ENCODE measurements at places on chromosomes 4 and X.
A peak's percentile ranks its signal among the peaks of the same experiment; 100 is the strongest.

- no peak for DNase-seq
Measured at GRCh38 chr4:183602557-183603027, 56.4 kb downstream of the RWDD4 start.

GRCh38 chrX:66009231-66009845 lies 30.5 kb downstream of the VSIG4 start:
- DNase-seq: no peak

DNA sequence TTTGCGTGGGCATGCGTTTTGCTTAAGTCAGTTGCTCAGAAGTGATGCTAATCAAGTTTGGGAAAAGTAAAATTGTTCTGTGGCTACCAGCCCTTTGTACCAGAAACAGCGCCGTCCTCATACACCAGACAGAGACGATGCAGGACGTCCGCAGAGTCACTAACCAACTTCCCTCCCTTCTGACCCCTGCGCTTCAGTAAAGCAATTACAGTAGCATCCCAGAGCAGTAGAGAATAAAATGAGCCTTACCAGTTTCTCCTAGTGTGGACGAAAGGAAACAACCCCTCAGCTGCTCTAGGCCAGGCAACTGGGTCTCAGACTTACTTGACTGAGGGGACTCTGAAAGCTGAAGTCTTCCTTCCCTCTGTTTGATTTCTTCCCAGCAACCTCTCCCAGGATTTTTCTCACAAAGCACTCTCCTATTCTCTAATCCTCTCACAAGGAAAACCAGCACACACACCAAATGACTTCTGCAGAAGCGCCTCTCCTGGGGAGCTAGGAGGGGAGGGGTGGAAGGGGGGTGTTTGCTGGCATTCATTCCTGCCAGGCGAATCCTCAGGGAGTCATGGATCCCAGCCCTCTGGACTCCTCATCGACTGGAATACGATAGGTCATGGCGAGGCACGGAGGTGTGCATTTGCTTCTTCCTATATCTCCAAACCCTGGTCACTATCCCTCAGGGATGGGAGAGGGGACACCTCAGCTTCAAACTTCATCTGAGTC lies 56.0 kb upstream of the MID1 start:
- DNase-seq: no peak

DNA sequence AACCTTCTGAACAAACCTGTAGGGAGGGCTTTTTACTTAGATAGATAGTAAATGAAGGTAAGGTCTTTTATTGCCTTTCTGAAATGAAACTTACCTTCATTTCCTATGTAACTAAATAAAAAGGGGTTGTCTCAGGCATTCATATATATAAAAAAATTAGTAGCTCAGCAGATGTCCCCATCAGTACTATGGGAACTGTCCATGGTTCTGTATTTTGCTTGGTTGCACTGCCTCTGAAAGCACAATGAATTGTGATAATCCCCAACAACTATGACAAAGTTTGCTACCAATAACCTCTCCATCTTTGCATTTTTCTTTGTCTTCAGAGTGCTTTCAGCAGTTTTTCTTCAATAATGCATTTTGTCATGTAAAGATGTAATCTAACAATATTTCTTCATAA lies 222.4 kb downstream of the SLIT2 start:
- DNase-seq: no peak

- no peak for DNase-seq
Measured at GRCh38 chr4:6126971-6127745, 73.2 kb downstream of the JAKMIP1 start.

GRCh38 chrX:48491809-48492208 lies 15.8 kb downstream of the FTSJ1 start:
- DNase-seq: no peak

GRCh38 chrX:17566740-17567139 lies 170.6 kb upstream of the SCML1 start:
- DNase-seq: no peak

DNA sequence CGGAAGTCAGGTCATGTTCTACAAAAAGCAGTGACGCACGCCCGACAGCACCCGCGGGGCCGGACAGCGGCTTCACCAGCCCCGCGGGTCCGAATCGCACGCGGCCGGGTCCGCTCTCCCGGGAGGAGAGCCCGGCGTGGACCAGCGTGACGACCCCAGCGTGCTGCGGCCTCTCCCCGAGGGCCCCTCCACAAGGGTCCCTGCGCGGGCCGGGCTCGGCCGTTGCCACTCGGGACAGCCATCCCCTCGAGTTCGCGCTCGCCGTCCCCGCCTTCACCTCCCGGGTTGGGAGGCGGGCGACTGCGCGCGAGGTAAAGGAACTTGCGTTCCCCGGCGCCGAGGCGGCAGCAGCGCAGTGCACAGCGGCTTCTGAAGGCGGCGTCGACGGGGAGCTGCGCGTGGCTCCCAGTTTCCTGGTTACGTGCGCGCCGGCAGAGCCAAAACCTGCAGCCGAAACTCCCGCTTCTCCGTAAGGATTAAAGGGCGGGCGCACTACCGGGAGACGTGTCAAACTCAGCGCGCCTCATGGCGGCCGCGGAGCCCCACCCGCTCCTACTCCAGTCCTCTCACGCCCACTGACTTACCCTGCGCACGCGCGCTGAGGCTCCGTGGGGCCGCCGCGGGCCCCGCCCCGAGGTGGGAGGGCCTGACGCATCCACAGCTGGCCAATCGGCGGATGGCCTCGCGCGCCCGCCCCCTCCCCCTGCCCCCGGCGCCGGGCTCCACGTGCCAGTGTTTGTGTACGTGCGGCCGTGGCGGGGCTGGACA lies 416 bp upstream of the LRP2BP start:
- peak; percentile 98 for DNase-seq

DNA sequence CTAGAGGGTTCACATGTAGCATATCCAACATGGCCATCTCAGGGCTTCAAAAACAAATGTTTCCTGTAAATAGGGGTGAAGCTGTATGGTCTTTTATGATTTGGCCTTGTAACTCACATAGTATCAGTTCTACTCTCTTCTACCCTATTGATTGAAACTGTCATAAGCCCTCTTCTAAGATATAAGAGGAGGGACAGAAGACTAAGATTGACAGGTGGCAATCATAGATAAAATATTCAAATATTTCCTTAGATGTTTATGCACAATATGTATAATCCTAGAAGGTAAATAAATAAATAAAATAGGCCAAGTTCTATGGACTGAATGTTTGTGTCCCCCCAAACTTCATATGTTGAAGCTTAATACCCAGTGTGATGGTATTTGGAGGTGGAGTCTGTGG lies 6.9 kb upstream of the BEX3 start:
- no peak for DNase-seq

- DNase-seq: no peak
Measured at GRCh38 chr4:118753685-118754084, 68.5 kb downstream of the METTL14 start.

DNA sequence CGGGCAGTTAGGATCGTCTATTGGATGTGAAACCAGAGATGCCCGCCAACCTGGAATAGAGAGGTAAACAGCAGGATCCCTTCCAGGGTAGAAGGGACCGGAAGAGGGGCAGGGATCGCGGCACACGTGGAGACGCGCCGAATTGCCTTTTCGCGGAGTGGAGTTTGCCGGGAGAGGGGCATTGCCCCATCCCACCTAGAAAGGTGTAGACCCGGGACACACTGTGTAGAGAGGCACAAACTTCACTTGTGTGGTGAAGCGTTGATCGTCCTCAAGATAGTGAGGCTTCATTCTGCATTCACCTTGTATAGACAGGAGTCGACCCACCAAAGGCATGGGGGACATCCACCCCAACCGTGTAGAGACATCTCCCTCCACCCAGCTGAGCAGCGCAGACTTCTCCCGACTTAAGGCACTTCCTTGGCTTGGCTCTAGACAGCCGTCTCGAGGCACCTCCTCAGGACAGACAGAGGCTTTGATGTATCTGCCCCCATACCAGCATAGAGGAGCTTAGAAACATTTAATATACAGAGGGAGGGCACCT lies 410 bp downstream of the GNL3L start:
- DNase-seq: no peak

- DNase-seq: no peak
Measured at GRCh38 chr4:68451246-68452211, 4.3 kb downstream of the TMPRSS11E start.

GRCh38 chr4:68797618-68798017 lies 18.2 kb upstream of the UGT2B10 start:
- no peak for DNase-seq

DNA sequence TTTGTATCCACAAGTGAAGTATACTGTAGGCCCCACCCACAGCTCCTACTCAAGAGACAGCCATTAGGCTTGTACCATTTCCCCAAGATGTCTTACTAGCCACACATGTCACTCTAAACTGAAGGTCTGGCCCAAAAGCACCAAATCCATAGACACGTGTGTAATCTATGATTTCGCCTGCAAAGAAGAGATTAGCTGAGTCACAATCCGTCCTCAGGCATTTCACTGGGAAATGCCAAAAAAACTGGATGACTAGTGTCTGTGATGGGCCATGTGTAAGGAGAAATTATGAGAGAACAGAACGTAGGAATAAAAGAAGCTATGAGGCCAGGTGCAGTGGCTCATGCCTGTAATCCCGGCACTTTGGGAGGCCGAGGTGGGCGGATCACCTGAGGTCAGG lies 21.9 kb upstream of the RP2 start:
- DNase-seq: no peak

- no peak for DNase-seq
Measured at GRCh38 chrX:16258882-16259281, 91.6 kb downstream of the MAGEB17 start.

- no peak for DNase-seq
Measured at GRCh38 chr4:89834486-89835209, 2.3 kb downstream of the SNCA start.

DNA sequence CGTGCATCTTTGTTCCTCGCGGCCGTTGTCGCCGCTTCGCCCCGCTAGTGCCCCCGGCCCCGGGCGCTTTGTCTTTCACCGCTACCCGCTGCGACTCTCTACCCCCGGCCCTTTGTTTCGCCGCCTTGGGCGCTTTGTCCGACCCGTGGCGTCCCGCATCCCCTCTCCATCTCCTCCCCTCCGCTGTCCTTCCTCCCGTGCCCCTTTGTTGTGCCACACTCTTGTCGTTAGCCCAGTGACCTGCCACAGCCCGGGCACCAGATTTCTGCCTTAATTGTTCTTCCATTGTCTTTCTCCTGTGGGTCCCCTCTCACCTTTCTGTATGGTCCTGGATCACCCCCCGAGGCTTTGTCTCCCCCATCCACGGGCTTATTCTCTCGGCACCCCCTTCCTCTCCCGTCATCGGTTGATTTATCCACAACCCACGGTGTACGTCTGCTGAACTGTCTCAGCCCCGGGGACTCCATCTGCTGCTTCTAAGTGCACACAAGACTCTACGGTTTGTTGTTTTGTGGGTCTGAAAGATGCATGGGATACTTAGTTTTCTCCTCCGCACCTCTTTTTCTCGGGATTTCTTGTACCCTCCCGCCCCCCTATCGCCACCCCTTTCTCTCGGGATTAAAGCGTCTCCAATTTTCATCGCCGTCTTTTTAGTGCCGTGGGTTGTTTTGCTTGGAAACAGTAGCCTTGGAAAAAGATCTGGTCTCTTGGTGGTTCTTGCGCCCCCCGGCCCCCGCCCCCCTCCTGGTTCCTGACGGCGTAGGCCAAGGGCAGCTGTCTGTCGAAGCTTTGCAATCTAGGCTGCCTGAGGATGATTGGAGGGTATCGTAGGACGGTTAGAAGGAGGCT lies 783 bp downstream of the RBPJ start:
- DNase-seq: peak; percentile 10

- DNase-seq: no peak
Measured at GRCh38 chr4:109083911-109084310, 218.5 kb downstream of the COL25A1 start.

DNA sequence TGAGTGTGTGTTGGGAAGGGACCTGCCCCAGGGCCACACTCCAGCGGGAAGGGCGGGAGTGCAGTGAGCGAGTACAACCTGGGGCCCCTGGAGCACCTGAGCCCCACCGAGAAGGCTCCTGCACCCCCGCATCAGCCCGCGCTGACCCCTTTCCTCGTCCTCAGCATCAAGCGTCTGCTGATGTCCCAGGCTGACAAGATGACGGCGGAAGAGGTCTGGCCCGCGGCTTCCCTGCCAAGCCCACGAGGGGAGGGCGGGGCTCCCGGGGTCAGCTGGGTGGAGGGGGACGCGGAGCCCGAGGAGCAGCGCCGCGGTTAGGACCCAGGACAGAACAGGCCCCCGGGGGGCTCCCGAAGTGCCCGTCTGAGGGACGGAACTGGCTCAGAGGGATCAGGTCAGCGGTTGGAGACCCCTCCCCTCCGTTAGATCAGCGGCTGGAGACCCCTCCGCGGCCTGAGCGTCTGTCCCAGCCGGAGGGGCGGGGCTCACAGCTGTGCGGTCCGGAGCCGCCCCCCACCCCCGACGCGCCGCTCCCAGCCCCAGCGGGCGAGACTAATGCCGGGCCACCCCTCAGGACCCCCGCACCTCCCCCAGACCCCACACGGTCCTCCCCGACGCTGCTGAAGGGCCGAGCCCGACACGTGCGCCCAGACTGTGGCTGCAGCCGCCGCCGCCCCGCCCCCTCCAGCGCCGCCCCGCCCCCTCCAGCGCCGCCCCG lies 6.7 kb downstream of the MYL5 start:
- no peak for DNase-seq

DNA sequence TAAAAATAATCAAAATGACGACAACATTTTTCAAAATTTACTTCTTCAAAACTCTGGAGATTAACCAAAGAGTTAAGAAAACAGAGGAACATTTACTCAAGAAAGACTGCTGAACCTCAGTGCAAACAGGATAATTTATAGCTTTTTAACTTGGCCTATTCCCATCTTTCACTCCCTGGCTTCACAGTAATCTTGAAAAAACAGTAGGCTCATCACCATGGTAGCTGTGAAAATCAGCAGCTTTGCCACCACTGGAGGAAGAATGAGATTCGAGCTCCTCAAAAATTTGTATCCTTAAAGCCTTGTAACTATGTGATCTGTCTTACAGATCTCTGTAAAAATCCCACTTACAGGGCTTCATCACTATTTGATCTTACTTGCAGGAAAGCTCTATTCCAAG lies 447.7 kb upstream of the CTSO start:
- DNase-seq: no peak

GRCh38 chr4:7857238-7857701 lies 82.4 kb downstream of the AFAP1 start:
- no peak for DNase-seq

DNA sequence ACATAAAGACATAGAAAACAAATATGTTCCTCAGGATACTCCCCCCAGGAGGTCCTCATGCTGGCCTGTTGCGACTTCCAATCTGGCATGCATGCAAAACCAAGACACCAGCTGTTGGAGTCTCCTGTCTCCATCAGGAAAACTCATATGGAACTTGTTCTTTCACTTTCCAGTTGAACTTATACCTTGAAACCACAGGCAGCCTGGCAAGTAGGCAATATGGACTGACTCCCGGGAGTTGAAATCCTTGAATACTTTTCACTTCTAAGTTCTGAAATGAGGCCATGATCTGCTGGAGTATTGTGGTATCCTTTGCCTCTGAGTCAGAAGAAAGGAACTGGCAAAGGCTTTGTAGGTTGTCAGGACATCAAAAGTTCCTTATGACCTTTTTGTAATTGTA lies 444.2 kb downstream of the IDS start:
- no peak for DNase-seq

Data from prostate gland (tissue), 2 donors.